ENCODE measurements at places on chromosomes 5 and 9. TPM values are rescaled to one million over a fixed set of nuclear protein-coding genes. Genes with fewer than 3 reads are reported as not detected.

GRCh38 chr5:137315534-137316345 is 183.4 kb downstream of the SPOCK1 start:
- DNase-seq, result peak; percentile 90
- no peaks in the 10 kb centered on the region for H3K36me3 ChIP-seq
- peak overlapping the region; percentile 3 for H3K27ac ChIP-seq
- peaks cover under 1% of the 10 kb centered on the region for H3K4me1 ChIP-seq

DNA sequence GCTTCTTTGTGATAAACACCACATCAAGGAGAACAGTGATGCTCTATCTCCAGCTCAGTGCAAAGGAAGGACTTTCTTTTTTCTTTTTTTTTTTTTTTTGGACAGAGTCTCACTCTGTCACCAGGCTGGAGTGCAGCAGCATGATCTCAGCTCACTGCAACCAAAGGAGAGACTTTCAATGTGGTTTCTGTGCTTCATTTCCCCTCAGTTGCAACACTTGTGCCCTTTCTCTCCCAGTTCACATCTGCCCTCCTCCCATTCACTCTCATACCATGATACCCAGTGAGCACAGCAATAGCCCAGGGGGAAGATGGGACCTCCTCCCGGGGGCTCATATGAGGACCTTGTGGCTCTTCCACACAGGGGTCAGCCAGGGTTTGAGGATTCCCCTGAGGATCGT is 110.0 kb downstream of the MTRR start:
- H3K4me3 ChIP-seq, result no peak overlapping the region
- H3K27me3 ChIP-seq, result no peaks in the 10 kb centered on the region
- H3K4me1 ChIP-seq, result no peaks in the 10 kb centered on the region

SLC6A3 gene
- not detected for total RNA-seq

TAS2R1 gene
- not detected for total RNA-seq

DNA sequence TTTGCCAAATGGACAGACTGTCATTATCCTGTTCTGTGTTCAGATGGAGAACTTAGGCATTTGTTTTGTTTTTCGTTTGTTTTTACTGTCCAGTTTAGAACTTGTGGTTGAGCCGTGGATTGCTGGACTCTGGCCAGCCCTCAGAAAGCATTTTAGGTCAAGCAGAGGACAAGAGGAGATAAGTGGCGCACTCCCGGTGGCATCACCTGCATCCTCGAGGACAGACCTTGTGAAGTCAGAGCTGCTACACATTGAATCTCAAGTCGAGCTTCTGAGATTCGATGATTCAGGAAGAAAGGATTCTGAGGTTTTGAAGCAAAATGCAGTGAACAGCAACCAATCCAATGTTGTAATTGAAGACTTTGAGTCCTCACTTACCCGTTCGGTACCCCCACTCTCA is 8.9 kb downstream of the MTRR start:
- no peaks in the 10 kb centered on the region for H3K4me1 ChIP-seq
- H3K27ac ChIP-seq, result no peak overlapping the region
- DNase-seq, result no peak
- H3K4me3 ChIP-seq, result no peak overlapping the region
- H3K36me3 ChIP-seq, result peaks cover 95% of the 10 kb centered on the region

DNA sequence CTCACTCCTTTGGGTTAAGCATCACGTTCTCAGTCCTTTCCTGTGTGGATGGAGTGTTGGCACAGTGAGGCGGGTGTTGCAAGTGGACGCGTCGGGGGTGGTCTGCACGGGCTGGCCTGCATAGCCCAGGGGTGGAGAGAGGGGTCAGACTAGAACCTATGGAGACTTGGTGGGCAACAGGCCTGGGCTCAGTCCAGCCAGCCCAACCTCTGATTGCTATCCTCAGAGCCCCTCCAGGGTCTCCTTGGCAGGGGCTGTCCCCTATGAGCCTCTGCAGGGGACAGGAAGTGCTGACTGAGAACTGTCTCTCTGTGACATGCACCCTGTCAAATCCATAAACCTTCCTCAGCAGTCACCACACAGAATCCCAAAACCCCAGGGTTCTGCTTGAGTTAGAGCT is 2.3 kb downstream of the DCANP1 start:
- no peak overlapping the region for H3K27ac ChIP-seq
- H3K36me3 ChIP-seq, result no peaks in the 10 kb centered on the region
- H3K27me3 ChIP-seq, result no peaks in the 10 kb centered on the region
- peaks cover 11% of the 10 kb centered on the region for H3K4me1 ChIP-seq
- no peak overlapping the region for H3K4me3 ChIP-seq

DNA sequence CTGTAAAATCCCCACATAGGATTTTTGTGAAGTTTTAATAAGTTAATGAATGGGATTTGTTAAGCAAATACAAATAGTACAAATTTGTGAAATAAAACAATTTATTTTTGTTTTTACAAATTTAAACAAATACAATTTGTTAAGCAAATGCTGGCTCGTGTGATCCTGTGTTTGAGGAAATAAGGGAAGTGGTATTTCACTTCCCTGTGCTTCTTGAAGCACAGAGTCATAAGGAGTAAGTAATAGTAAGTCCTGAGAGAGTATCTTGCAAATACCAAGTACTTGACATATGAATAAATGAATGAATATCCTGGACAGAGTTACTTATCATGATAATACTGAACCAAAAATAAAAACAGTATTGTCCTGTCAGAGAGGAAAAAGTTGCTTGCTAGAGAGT is 9.1 kb downstream of the SMIM3 start:
- H3K4me1 ChIP-seq, result peaks cover 73% of the 10 kb centered on the region
- no peak overlapping the region for H3K4me3 ChIP-seq
- H3K27ac ChIP-seq, result no peak overlapping the region
- no peak for DNase-seq
- H3K36me3 ChIP-seq, result no peaks in the 10 kb centered on the region

DNA sequence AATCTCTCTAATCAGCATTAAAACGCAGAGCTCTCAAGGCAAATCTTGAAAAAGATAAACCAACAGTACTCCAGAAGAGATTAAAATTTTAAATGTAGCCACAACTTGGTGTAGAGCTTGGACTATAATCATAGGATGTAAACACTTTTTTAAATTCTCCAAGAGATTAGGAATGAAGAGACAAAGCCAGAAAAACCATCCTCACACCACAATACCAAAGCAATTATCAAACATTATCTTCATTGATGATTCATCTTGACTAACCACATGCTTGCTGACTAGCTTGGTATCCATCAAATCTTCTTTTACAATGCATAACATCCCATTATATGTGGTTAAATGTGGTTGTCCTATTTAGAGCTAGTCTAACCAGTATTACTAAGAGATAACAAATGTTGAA is 815.1 kb downstream of the TLE1 start:
- DNase-seq, result no peak
- H3K4me3 ChIP-seq, result no peak overlapping the region
- no peaks in the 10 kb centered on the region for H3K36me3 ChIP-seq

CDX1 gene
- not detected for total RNA-seq

GRCh38 chr5:177501874-177502678 is 4.7 kb upstream of the PDLIM7 start:
- H3K36me3 ChIP-seq, result no peaks in the 10 kb centered on the region
- no peaks in the 10 kb centered on the region for H3K27me3 ChIP-seq
- peaks cover 28% of the 10 kb centered on the region for H3K4me1 ChIP-seq
- no peak overlapping the region for H3K4me3 ChIP-seq

- DNase-seq, result peak; percentile 87
- H3K36me3 ChIP-seq, result no peaks in the 10 kb centered on the region
- H3K27me3 ChIP-seq, result no peaks in the 10 kb centered on the region
- H3K27ac ChIP-seq, result no peak overlapping the region
Measured at GRCh38 chr5:133531178-133531577, 81.2 kb downstream of the FSTL4 start.

GRCh38 chr5:108341866-108342265 is 40.0 kb downstream of the FBXL17 start:
- no peaks in the 10 kb centered on the region for H3K4me1 ChIP-seq
- no peaks in the 10 kb centered on the region for H3K27me3 ChIP-seq
- no peak overlapping the region for H3K4me3 ChIP-seq
- no peak for DNase-seq
- no peak overlapping the region for H3K27ac ChIP-seq

- H3K27ac ChIP-seq, result no peak overlapping the region
- DNase-seq, result no peak
- H3K4me3 ChIP-seq, result no peak overlapping the region
- no peaks in the 10 kb centered on the region for H3K36me3 ChIP-seq
Measured at GRCh38 chr5:169893571-169893970, 86.7 kb downstream of the INSYN2B start.

DNA sequence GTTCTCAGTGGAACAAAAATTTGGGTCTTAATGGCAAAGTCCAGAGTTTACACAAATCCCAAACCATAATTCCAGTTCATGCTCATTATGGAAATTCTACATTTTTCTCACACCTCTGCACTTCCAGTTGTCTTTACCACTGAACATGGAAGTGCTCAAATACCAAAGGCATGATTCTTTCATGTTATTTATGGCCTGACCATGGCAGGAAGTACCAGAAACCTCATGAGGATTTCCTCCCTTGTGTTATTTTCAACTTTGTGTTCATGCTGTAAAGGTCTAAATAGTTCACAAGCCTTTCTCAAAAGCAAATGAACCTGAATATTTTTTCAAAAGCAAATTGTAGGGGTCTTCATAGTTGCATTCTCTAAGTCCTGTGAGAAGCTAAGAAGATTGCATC is 82.0 kb upstream of the ITGA1 start:
- DNase-seq, result no peak
- H3K27me3 ChIP-seq, result no peaks in the 10 kb centered on the region
- H3K4me1 ChIP-seq, result peaks cover 5% of the 10 kb centered on the region
- H3K36me3 ChIP-seq, result no peaks in the 10 kb centered on the region
- H3K4me3 ChIP-seq, result no peak overlapping the region
- no peak overlapping the region for H3K27ac ChIP-seq

Data from esophagus muscularis mucosa (tissue), 4 donors.